Fibroblast of skin of left quadriceps (primary cell): ENCODE measurements at places on chromosomes 11 and 22.

DNA sequence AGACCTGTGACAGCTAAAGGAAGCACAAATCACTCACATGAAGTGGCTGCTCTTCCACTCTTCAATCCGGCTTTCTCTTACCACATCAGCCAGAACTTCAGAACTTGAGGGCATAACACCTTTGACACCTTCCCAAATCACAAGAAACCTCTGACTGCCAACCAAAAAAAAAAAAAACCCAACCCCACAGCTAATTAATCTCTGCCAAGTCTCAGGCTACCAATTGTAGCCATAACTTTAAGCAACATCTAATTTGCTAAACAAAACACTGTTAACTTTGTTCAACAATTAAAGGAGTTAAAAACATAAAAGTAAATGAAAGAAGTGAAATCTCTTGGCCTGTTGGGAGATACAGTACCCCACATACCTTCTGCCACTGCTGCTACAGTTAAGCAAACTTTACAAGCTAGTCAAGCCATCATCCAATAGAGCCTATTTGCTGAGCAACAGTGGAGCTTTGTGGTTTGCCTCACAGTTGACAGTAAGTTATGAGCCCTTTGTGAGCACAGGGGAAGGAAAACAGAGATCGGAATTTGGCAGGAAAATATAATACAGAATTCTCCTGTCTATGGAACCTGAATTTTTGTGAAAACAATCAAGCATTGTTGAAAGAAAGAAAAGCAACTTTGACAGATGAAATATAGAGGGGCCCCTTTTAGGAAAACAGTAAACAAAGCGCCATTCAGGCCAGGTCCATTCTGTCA, at the start of gene SOX6:
SOX6 (minus strand) TSS at position 490 of the 704 bp plus-strand sequence. CDS start 15,298 bp downstream, outside the sequence.
- DNase-seq, result peak; percentile 49

DNA sequence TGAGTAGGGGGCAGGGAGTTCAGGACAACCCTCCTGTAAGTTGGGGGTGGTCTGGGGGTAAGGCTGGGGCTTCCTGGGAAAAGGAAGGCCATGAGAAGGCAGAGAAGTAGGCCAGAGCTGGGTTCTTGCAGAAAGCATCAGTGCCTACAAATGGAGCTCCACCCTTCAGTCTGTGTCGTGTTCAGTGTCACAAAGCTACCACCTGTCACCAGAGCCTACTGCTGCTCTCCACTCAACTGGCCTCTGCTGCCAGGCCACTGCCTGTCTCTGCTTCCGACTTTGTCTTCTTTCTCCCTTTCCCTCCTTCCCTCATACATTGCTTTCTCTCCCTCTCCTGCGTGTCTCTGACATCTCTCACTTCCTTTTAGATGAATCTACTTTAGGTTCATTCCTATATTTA, 3.4 kb upstream of the WBP2NL start:
- no peak for DNase-seq

DNA sequence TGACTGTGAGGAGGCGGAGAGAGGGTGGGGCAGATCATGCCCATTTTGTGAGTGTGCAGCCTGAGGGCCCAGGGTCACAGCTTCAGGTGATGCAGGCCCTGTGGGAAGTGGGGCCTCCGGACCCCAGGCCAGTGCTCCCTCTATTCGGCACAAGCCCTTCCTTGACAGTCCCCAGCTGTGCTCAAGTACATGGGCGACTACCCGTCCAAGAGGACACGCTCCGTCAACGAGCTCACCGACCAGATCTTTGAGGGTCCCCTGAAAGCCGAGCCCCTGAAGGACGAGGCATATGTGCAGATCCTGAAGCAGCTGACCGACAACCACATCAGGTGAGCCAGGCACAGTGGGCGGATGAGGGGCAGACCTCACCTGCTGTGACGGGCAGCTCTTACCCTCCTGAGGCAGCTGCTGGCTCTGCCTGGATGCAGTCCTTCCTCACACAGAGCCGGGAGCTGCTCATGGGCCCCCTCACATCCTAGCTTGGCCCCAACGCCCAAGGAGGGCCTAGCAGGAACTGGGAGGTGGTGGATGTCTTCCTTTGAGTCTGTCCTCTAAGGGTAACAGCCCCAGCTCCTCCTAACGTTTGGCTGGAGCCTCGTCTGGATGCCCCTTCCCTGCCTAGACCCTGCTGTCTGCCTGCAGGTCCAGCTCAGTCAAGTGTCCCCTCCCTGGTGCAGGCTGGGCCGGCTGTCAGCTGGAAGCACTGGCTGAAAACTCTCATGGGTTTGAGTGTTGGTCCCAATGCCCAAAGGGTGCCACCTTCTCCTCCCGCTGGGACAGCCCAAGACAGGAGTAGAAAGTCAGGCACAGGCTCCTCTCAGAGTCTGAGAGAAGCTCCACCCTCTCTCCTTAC, 76.1 kb downstream of the MYO7A start:
- no peak for DNase-seq

DNA sequence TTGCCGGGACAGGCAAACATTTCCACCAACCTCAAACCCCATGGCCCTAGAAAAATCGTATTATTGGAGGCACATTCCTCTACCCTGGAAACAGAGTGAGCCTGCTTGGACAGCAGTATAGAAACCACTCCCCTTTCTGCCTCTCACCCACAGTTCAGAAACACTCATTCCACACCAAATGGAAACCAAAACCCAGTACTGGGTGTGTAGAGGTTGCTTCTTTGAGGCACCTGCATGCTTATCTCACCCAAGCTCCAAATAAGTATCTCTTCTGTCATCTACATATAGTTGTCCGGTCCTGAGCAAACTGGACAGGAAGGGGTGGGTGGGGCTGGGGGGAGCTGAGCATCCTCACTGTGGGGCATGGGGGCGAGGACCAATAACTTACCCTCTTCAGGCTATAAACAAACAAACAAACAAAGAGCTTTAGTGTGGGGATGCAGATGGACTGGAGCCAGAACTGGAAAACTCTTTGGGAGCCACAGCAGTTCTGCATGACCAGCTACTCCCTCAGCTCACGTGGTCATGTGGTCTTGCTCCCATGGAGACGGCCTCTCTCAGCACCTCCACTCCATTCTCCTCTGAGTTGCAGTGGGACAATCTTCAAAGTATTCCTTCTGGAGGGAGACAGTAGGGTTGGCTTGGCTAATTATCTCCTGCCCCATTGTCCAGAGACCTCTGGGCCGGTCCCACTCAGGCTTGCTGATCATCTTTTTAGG, 1.0 kb upstream of the PLAAT2 start:
- no peak for DNase-seq

DNA sequence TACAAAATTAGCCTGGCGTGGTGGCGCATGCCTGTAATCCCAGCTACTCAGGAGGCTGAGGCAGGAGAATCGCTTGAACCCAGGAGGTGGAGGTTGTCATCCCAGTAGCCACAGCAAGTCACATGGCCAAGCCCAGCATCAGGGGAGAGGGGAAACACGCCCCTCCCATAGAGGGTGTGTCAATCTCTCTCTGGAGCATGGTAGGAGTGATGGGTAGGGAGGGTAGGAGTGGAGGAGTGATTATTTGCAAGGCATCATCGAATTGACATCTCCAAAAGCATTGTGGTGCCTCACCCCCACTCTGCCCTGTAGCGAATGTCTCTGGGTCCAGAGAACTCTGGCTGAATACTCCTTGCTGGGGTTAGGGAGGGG, 6.1 kb upstream of the SSTR3 start:
- no peak for DNase-seq

GRCh38 chr11:43579171-43579918, 101.2 kb upstream of the HSD17B12 start:
- DNase-seq, result no peak

DNA sequence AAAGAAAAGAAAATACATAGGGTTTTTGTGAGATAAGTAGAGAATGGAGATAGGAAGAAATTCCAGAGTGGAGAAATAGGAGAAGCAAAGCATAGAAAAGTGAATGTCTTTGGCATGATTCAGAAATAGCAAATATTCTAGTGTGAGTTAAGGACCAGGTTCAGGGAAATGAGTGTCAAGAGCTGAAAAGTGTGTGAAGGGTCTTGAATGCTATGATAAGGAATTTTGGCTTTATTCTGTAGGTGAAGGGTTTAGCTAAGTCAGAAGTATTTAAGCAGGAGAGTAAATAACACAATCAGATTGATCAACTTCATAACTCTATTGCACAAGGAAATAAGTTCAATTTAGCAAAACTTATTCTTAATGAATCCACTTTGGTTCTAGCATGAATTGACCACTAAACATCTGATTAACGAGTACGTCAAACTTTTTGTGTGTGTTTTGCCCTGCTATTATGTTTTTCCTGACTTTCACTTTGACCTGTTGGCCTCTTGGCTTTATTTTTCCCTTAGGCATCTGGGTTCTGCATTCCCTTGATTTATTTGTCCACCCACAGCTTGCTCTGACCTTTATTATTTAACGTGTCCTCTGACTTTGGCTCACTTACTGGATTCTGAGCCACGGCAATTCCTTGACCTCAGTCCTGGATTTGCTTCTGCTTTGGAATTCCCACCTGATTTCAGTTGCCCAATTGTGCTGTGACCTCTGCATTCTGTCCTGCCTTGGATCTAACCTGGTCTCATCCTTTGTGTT, 11.9 kb upstream of the TMEM218 start:
- DNase-seq, result no peak

- DNase-seq, result no peak
Observed at GRCh38 chr11:106133529-106133928, 56.1 kb downstream of the AASDHPPT start.

- no peak for DNase-seq
Observed at GRCh38 chr11:79122759-79123158, 318.1 kb downstream of the TENM4 start.
